Occipital lobe (tissue), 3 donors: ENCODE measurements at places on chromosomes 16 and 17. TPM values are rescaled to one million over a fixed set of nuclear protein-coding genes. Genes with fewer than 3 reads are reported as not detected.

Gene QRICH2
- total RNA-seq: 6.1 TPM

Gene IL34
- 1.7 TPM for total RNA-seq

Gene SNAI3
- total RNA-seq: 0.16 TPM

Gene SHISA6
- 3.3 TPM for total RNA-seq

Gene SLC35G6
- total RNA-seq: not detected

Gene CTRB1
- total RNA-seq: not detected

Gene NPIPA8
- 1.4 TPM for total RNA-seq

Gene XAF1
- 2.5 TPM for total RNA-seq

Gene GRAP
- 3.6 TPM for total RNA-seq

Gene CRYBA1
- not detected for total RNA-seq

GRCh38 chr17:36463916-36464764 is 22.3 kb upstream of the ZNHIT3 start:
- peak; percentile 27 for DNase-seq

- DNase-seq: no peak
Observed at GRCh38 chr16:2013527-2013926, 3.9 kb upstream of the ZNF598 start.

- DNase-seq: no peak
Observed at GRCh38 chr16:23222929-23223328, 40.4 kb downstream of the SCNN1G start.

- peak; percentile 53 for DNase-seq
Observed at GRCh38 chr17:3738562-3739295, 15.0 kb downstream of the HASPIN start.

DNA sequence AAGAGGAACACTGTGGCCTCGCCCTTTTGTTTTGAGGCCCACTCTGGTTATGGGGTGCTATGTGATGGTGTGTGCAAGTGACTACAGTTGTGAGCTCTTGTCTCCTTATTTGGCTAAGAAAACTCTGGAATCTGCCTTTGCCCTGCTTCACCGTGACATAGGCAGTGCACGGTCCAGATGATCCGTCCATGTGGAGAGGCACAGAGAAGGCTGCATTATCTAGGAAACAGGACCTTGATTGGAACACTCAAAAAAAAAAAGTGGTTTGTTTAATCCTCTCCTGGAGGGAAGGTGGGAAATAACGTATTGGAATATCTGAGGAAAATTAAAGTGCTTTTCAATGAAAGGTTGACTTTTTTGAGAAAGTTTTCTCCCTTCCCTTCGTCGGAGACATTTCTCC is 233.3 kb downstream of the CHD9NB start:
- no peak for DNase-seq

- DNase-seq: no peak
Observed at GRCh38 chr17:44733753-44734152, 25.0 kb upstream of the ADAM11 start.
